ENCODE measurements at places on chromosomes 3 and 15. TPM values are rescaled to one million over a fixed set of nuclear protein-coding genes. Genes with fewer than 3 reads are reported as not detected.

- DNase-seq, result no peak
These were observed 36.5 kb downstream of the ATOSA start for GRCh38 chr15:52642386-52643361.

LRRC49 gene
- total RNA-seq, result 1.6 TPM

DNA sequence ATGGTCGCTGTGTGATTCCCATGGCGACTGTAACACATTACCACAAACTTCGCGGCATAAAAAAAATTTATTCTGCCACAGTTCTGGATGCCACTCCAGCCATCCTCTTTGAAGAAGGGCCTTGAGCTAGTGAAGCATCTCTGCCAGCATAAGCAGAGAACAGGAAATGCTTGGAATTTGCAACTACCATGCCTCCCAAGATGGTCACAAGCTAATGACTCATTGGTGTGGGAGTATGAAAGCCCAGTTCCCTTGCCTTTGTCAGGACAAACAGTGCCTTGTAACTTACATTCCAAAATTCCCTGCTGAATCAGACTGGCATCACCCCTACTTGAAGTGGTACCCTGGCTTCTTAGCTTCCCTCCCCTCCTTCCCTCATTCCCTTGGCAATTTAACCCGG, 129.7 kb downstream of the PROS1 start:
- no peak for DNase-seq

DNA sequence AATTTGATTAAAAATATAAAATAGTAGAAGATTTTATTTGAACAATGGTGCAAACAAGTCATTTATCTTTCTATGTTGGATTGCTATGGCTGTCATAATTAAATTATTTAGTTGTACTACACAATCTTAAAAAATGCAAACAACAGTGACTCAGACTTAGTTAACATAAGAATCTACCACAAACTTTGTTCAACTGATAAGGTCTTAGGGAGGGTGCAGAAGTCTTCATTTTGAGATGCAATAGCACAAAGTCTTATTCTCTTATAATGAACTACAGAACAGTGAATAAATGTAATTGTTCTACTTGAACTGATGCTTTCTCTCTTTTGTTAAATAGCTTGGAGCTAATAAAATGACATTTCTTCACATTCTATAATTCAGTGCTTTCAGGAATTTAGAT, 482.8 kb upstream of the NAALADL2 start:
- no peak for DNase-seq

OR5K2 gene
- total RNA-seq, result not detected

DNA sequence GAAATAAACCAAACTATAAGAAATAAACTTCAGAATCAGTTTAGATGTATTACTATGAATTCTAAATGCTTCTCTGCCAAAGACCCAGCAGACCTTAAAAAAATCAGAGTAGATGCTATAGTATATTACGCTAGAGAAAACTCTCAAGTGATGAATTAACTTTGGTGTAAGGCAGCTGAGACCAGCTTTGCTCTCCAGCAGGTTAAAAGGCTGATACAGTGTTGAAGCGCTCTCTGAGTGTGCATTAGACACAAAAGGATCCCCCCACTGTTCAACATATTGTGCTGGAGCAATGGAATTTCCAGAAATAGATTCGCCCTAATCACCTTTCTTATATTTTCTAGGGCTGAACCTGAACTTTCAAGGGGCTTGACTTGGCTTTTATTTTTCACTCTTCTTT, 190.0 kb downstream of the EFHB start:
- DNase-seq, result no peak

DNA sequence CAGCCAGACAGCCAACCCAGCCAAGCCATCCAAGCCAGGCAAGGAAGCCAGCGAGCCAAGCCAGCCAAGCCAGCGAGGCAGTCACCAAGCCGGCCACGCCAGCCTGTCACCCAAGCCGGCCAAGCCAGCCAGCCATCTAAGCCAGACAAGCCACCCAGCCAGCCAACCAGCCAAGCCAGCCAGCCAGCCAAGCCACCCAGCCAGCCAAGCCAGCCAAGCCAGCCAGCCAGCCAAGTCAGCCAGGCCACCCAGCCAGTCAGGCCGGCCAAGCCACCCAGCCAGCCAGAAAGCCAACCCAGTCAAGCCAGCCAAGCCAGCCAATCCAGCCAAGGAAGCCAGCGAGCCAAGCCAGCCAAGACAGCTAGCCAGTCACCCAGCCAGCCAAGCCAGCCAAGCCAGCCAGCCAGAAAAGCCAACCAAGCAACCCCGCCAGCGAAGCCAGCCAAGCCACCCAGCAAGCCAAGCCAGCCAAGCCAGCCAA, 201.2 kb downstream of the GOLGA6L6 start:
- no peak for DNase-seq

- DNase-seq, result peak; percentile 76
These were observed at the start of gene CFAP161 for GRCh38 chr15:81133782-81134461. Gene CFAP161, plus strand, starts transcription at chr15:81134270. Its CDS starts 60 bp downstream, at chr15:81134330.

HOMER2 gene
- 14.8 TPM for total RNA-seq

GRCh38 chr3:152257563-152258035, 11.1 kb upstream of the MBNL1 start:
- no peak for DNase-seq

DNA sequence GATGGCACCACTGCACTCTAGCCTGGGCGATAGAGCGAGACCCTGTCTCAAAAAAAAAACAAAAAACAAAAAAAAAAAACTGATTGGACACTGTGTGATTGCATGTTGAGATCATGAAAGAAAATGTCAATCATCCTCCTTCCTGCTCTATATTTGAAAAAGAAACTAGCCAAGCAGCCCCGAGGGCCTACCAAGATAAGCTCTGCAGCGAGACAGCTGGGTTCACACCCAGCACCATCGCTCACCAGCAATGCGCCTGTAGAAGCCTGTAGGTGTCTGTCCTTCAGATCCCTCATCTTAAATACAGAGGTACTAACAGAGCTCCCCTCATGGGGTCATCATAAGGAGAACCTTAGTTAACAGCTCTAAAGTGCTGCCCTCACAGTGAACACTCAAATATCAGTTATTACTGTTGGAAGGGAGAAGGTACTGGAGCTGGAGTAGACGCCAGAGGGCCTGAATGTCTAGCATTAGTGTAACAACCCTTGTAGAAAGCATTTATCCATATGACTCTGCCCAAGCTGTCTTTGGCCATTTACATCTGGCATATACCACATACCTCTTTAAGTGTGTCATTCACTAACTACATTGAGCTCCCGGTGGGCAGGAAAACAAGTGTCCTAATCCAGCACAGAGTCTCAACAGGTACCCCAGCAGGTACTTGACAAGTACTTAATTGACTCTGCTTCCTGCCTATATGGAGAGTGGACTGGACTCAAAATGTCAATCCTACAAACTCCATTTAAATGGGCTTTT, 22.9 kb downstream of the MYLK start:
- DNase-seq, result no peak

DNA sequence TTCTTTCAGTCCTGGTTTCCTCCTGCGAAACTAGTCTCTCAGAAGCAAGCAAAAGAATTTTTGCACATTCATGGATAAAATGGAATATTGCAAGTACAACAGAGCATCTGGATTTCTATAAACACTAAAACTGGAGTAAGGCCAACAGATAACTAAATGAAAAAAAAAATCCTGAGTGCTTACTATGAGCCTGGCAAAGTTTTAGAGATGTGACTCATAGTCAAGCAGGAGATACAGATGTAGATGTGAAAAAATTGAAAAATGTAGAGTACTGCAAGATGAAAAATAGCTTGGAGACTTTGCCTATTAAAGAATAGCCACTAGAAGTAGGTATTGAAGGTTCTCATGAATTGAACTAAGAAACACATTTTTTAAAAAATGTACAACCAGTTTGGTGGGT, 397.4 kb downstream of the OTOL1 start:
- DNase-seq, result no peak

DNA sequence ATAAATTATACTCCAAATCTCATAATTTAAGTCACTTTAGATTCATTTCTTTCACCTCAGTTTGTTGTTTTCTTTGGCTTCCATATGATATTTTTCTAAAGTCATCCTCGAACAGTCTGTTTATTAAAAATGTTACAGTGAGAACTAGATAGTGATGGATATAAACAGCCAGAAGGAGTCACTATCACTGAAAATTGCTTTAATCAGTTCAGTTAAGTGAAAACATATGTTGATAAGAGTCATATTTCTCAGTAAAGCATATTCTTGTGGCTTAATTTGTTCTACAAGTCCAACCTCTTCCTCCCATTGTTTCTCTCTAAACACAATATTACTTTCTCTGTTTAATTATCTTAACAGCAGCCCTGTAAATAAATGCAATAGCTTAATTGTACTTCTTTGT, 427.5 kb upstream of the ALCAM start:
- DNase-seq, result no peak

All from hematopoietic multipotent progenitor cell (in vitro differentiated cells).